NCI-H524 (cell line): ENCODE measurements at places on chromosomes 6 and 20.

- DNase-seq: no peak
These were observed 39.7 kb upstream of the FYN start for GRCh38 chr6:111912904-111913303.

GRCh38 chr20:64194269-64194668 lies 30.0 kb downstream of the MYT1 start:
- no peak for DNase-seq

GRCh38 chr20:57473246-57474048 lies 51.5 kb downstream of the CTCFL start:
- no peak for DNase-seq

DNA sequence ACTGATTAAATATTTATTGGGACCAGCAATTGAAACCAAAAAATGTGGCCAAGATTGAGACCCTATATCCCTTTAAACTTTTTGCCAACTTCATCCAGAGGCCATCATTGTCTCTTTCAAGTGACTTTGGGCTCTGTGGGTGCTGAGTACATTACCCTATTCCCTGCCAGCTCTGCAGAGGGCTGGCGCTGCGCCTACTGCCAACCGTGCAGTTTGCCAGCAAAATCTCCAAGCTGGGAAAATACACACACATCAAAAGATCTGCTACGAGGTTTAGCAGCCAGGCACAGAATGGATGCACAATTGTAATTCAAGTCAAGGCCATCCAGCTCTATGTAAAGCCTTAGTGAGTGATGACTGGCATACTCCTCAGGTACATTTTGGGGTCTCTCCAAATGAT lies 125.0 kb downstream of the CBLN4 start:
- no peak for DNase-seq

DNA sequence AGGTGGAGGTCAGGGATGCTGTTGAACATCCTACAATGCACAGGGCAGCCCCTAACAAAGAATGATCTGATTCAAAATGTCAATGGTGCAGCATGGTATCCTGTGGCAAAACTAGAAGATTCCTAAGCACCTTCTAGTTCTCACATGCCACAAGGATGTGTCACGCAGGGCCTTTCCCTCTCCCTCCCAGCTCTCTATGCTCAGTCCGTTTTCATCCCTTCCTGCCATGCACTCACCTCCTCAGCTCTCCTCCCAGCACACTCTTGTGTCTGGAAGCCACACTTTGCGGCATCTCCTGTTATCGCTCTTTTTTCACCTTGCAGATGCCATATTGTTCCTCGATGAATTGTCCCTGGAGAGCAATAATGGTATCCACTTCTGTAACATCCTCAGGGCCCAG lies 263.4 kb downstream of the CDC5L start:
- no peak for DNase-seq

GRCh38 chr6:127190552-127190951 lies 72.1 kb downstream of the RSPO3 start:
- peak; percentile 52 for DNase-seq

DNA sequence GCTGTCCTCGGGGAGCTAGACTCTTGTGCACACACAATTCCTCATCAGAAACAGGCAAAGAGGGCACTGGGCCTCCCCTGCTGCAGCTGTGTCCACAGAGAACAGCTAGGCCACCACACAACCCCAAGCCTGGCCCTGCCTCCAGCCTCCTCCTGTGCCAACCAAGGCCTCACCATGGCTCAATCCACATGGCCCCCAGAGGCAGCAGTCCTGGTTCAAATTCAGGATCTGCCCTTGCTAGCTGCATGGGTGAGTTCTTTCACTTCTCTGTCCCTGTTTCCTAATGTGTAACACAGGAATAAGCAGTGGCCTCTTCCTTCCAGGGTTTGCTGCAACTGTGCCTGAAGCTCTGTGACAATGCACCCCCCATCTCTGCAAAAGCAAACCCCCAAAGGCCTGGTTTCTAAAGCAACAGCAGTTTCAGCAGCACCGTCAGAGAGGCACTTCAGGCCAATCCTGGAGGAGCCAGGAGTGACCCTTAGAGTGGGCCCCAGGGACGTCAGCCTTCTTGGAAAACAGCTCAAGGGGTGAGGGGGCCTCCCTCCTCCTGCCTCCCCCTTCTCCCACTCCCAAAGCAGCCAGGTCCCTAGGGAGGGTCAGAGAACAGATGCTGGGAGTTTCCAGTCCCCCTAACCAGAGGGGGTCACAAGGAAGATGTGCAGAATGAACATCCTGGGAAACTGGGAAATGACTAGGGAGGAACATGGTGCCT lies 2.2 kb downstream of the ADISSP start:
- peak; percentile 75 for DNase-seq

DNA sequence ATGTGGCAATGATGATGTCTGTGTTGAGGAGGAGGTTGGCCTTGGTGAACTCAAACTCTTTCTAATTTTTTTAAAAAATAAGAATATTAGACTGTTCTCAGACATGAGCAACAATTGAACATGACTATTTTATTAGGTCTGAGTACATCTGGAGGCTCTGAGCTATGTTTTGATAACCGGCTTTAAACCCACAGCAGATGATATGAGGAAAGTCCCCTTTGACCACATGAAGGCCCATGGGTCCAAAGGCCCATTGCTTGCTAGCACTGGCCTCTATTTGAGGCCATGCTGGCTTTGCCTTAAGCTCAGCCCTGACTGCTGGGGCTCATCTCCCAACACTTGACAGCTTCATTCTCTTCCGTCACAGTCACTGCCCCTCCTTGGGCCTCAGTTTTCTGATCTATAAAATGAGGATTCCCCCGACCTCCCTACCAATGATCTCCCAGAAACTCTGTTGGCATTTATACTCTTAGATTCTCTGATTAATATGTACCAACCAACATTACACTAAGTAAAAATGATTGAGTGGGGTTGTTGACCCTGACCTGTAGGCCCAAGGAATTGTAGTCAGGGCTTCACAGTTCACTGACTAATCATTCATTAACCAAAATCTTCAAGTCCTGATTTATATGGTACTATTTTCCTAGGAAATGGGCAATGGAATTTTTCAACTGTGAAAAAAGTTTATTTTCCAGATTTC lies 23.9 kb upstream of the TINAG start:
- DNase-seq: no peak

- no peak for DNase-seq
These were observed 10.6 kb downstream of the ARMH2 start for GRCh38 chr6:24788031-24788665.

DNA sequence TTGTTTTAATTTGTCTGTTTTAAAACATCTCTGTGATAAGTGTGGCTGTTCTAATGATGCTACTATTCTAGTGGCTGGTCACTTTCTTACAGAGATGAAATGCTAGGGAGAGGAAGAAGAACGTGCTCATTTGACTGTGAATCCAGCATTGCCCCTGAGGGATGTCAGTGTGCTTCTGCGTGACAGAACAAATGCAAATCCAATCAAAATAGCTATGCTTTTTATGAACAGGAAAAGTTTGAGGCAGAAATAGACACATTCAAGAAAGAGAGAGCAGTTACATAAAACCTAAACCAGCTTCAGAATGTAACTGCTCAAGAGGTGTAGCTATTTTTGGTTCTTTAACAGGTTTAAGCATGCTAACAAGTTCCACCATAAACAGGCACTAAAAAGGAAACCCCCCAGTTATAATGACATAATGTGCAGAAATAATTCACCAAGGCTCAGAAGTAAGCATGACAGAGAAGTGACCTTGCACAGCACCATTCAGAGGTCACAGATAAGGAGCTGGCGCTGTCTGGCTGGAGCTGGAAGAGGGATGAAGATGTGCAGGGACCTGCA lies 385.3 kb downstream of the EPM2A start:
- DNase-seq: no peak

DNA sequence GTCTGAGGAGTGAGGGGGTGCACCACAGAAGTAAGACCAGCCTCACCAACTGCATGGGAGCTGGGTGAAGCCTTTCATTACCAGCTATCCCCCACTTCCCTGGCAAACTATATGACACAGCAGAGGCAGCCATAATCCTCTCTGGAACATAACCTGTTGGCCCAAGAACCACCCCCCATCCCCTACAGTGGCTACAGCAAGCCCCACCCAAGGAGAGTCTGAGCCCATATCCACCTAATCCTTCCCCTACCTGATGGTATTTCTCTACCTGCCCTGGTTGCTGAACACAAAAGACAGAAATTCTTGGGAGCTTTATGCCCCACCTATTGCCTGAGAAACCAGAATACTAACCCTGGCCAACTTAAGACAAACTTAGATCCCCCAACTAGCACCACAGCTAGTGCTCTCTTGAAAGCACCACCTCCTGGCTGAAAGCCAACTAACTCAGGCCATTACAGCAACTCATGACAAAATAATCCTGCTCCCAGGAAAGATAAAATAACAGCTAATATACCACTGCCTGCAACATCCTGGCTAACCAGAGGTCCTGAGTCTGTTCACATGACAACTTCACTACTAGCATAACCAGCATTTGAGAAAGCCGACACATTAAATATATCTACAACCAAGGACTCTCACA lies 11.2 kb downstream of the RNGTT start:
- DNase-seq: no peak

- DNase-seq: no peak
These were observed 739 bp downstream of the GSS start for GRCh38 chr20:34954904-34955230.

- DNase-seq: no peak
These were observed 22.6 kb upstream of the ULBP3 start for GRCh38 chr6:150091476-150091875.

- peak; percentile 78 for DNase-seq
These were observed 131.9 kb downstream of the TRMT11 start for GRCh38 chr6:126118058-126118755.

DNA sequence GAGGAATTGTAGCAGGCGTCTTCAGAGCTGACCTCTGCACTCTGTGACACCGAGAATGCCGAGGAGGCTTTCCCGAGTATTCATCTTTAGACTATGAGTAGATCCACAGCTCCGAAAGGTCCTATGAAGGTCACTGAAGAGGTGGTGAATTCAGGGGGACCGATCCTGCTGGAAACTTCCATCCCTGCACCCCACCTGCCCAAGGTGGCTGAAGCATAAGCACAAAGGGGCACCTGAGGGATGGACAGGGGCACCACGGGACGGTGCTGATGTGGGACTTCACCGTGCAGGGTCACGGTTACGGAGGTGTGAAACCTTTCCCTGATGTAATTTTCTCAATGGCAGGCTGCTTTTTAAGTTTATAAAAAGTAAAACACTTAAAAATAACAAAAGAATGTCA lies 24.4 kb downstream of the DIDO1 start:
- no peak for DNase-seq

- no peak for DNase-seq
These were observed 396.1 kb downstream of the PLCB1 start for GRCh38 chr20:8527998-8528723.

GRCh38 chr6:104612541-104612940 lies 247.2 kb downstream of the HACE1 start:
- no peak for DNase-seq

GRCh38 chr20:19952392-19952791 lies 64.8 kb upstream of the NAA20 start:
- DNase-seq: no peak

DNA sequence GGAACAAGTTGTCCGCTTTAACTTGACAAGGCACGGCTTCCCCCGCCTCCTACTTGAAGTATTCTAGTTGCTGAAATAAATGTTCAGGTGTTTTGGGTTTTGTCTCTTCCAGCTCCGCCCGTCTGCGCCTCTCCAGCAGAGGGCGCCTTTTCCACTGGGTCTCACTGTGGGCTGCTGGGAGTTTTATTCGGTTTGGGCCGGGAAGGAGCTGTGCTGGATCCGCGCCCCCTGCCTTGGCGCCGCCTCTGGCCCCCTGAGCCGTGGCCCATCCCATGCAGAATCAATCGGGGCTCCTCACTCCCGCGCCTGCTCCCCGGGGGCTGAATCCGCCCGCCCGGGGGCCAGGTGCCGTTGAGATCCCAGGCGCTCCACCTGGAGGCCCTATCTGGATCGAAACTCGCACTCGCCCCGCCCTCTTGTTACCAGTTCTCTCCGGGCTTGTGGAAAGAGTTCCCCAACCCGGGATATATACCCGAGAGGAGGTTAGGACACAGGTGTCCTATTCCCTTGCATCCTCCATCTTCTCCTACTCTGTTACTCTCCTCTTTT lies 51.0 kb upstream of the TCF21 start:
- DNase-seq: peak; percentile 75

DNA sequence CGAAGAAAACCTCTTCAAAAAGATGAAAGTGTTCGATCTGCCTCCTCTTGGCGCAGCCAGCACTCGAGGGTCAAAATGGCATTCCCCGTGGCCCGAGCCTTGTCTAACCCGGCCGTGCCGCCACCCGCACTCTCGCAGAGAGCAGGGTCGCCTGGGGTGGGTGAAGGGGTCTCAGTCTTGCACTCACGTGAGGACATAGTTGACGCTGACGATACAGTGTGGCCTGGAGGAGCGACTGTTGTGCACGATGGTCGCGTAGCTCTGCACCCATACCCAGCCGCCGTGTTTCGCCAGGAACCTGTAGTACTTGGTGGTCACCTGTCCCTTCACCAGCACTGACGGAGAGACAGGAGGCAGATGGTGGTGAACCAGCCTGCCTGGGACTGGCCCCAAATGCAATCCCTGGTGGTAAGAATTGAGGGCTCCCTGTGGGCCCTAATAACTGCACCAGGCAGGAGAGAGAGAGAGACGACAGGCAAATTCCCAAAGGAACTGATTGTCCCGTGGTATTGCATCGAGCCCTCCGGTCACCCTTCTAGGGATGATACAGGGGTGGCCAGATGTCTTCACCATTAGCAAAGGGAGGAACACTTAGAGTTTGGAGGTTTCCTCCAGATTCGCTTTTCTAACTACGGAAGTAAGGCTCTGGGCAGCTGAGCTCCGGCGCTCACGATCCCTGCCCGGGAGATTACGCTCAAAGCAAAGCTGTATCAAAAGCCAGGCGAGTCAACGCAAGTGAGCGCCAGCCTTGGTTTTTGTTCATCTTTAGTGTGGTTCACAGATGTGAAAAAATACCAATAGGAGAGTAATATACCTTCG lies 17.4 kb downstream of the SIM1 start:
- DNase-seq: peak; percentile 31

- DNase-seq: no peak
These were observed 360 bp downstream of the ANKRD60 start for GRCh38 chr20:58228103-58228483.

DNA sequence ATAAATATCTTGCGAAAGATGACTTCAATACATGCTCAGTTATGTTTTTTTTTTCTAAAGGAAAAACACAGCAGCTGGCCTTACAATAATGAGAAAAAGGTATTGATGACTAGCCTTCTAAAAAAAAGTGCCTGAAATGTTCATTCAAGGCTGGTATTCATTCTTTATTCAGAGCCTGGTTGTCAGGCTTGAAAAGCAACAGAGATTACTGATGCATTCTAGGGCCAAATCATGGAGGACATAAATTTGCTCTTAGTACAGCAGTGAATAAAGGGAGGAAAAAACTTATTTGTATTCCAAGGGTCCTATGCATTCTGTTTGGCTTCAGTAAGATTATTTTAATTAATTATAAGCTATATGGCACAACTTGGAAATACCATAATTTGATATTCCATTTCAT lies 83.5 kb downstream of the WASF1 start:
- DNase-seq: no peak

GRCh38 chr20:10631126-10631525 lies 42.7 kb downstream of the JAG1 start:
- no peak for DNase-seq

GRCh38 chr6:37130704-37131103 lies 39.2 kb upstream of the PIM1 start:
- DNase-seq: no peak
